ENCODE measurements at places on chromosomes 16 and 17. TPM values are rescaled to one million over a fixed set of nuclear protein-coding genes. Genes with fewer than 3 reads are reported as not detected.

The CCL8 gene
- not detected for total RNA-seq

The ETV4 gene
- 61.9 TPM for total RNA-seq

The CCDC144A gene
- total RNA-seq, result 5.5 TPM

The GFAP gene
- not detected for total RNA-seq

The HLF gene
- total RNA-seq, result not detected

The CHST5 gene
- 0.25 TPM for total RNA-seq

The CBX8 gene
- 14.2 TPM for total RNA-seq

The GRB2 gene
- 81.3 TPM for total RNA-seq

The KRT23 gene
- total RNA-seq, result not detected

The CAVIN1 gene
- 170 TPM for total RNA-seq

The FN3K gene
- 22.5 TPM for total RNA-seq

The STH gene
- total RNA-seq, result not detected

DNA sequence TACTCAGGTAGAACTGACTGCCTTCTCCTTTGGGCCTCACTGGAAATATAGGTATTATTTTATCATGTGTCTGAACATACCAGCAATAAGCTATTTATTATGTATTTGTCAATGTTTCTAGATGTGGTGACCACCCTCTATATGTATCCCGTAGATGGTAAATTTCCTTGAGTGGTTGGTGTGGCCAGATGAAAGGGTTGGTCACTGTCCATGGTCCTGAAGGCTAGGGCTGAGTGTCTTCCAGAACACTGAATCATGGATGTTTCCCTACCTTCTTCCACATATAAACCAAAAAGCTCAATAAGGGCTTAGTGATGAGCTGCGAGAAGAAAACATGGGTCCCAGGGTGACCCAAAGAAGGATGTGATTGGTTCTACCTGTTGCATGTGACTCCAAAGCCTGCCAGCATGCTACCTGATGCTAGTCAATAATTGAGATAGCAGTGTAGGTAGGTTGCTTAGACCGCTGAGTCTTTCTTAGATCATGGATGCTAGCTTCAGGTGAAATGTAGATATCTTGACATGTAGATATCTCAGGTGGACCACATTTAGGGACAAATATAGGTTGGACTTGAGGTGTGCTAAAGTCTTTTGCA, 150.3 kb downstream of the ASIC2 start:
- DNase-seq, result peak; percentile 14

DNA sequence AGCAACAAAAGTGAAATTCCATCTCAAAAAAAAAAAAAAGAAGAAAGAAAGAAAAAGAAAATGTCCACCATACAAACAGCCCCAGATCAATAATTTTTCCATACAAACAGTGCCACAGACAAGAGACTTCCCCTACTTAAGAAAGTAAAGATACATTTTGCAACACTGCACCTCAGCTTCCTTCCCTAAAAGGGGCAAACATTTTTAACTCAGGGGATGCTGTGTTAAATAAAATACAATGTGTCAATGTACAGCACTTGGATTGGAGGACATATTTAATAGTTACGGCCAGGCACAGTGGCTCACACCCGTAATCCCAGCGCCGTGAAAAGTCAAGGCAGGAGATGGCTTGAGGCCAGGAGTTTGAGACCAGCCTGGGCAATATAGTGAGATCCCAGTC, 22.3 kb downstream of the MYH11 start:
- no peak for DNase-seq

DNA sequence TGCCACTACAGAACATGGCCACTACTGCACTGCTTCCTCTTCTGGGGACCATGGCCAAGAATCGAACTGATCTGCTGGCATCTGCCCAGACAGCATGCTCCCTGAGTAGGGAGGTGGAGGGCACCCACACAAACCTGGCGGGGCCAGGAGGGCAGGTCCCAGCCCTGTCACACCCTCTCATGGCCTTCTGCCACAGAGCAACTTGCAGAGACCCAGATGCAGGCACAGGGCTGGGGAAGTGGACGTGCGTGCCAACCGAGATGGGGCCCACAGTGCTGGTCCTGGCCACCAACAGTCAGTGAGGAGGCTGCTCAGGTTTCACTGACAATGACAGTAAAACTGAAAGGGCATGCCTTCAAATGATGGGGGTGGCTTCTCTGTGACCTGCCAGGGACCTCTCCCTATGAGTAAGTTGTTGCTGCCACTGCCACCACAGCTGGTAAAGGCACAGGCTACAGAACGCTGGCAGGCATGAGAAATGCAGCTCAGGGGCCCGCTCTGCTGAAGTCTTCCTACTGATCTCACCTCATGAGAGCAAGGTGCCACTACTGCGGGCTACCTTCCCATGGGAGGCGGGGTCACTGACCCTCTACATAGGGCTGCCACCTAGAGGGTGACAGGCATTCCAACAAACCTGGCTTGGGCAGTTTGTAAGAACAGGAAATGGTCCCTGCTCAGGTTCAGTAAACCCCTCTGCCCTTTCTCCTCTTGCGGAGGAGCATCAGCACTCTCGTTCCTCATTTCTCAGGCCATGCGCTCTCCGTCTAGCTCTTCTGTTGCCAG, 15.5 kb downstream of the HIC1 start:
- peak; percentile 71 for DNase-seq

- DNase-seq, result no peak
Observed at GRCh38 chr16:63283721-63284120, 1247.5 kb upstream of the CDH8 start.

GRCh38 chr17:3502466-3502865, 26.7 kb downstream of the ASPA start:
- no peak for DNase-seq

DNA sequence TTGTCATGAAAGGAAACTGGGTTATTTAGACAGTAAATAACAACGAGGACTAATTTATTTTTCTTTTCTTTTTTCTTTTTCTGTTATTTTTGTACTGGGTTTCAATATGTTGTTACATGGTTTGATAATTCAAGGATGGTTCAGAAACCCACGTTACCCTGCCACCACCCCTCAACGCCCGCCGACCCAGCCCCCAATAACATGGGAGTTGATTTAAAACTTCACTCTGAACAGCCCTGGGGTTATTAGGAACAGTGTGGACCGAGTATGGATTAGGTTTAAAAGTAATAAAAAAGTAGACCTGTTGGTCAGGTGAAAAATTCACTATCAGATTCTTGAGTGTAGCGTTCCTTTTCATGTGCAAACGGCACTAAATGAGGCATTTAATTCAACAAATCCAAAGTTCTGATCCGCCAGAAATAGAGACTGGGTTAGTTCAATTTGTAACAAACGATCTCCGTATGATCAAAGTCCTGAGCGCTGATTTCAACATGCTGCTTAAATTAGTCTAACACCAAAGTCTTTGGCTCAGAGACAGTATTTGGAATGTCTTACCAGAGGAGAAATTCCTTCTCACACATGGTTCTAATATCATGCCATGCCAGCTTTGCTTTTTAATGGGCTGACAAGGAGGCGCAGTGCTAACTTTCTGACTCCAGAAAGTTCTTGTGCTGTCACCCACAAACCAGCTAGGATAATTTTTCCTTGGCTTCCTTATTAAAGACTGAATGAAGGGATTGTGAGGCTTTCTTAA, 173.1 kb upstream of the IRX3 start:
- no peak for DNase-seq

- DNase-seq, result no peak
Observed at GRCh38 chr16:82735186-82735585, 108.4 kb downstream of the CDH13 start.

GRCh38 chr17:29661213-29661612, 38.5 kb upstream of the CORO6 start:
- no peak for DNase-seq

DNA sequence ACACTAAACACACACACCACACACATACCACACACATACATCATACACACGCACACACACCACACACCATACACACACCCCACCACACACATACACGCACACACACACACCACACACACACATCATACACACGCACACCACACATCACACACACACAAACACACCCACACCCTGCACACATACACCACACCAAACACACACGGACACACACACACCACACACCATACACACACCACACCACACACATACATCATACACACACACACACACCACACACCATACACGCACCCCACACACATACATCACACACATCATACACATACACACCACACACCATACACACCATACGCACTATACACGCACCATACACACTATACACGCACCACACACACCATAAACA, 3.7 kb upstream of the SOX8 start:
- no peak for DNase-seq

DNA sequence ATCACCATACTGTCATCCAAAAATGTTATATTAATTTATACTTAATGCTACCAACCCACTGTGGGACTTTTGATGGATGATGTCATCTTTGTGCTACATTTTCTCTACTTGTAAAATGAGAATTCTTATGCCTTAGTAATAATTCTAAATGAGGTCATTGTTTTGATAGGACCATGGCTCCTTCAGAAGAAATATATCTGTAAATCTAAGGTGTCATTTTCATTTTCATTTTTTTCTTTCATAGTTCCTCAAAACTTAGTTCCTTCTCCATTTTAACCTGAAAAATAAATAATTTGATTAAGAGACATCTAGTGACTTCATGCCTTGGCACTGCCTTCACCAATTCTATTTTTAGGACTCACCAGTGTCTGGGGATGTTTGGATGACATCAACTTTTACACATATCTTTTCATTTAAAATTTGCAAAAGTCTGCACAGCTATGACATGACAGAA, 48.7 kb downstream of the GPRC5B start:
- DNase-seq, result no peak

GRCh38 chr17:78239489-78239931, 8.1 kb downstream of the TMEM235 start:
- no peak for DNase-seq

DNA sequence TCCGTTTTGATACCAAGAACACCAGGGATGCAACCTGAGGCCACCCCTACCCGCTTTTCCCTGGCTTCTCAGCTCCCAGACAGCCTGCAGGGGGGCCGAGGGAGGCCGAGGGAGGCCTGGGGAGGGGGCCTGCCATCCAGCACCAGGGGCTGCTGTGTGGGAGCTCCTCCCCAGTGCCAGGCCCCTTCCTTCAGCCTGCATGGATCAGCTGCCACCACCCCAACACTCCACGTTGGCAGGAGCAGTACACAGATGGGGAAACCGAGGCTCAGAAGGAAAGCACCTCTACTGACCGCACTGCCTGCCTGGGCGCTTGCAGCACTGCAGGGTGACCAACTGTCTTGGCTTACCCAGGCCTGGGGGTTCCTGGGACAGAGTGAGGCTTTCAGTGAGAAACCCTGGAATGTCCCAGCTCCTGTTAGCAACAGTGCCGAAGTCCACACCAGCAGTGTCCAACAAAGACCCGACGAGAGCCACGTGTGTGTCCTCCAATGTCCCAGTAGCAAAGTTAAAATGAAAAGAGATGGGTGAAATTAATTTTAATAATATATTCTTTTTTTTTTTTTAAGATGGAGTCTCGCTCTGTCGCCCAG, 5.3 kb upstream of the OSGIN1 start:
- DNase-seq, result no peak

DNA sequence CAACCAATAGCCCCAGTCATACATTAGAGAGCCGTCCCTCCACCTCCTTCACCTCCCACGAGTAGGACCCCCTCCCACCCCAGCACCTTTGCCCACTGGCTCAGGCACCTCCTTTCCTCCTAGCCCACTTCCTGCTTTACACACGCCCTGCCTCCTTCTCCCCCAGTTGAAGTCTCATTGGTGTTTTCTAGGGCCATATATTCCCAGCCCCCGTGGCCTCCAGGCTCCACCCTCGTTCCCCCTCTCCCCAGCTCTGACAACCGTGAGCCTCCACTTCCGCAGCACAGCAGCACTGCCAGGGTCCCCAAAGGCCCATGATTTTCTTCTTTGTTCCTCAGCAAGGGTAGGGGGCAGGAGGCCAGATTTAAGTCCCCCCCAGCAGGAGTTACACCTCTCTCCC, 340.3 kb upstream of the TNRC6C start:
- DNase-seq, result no peak

DNA sequence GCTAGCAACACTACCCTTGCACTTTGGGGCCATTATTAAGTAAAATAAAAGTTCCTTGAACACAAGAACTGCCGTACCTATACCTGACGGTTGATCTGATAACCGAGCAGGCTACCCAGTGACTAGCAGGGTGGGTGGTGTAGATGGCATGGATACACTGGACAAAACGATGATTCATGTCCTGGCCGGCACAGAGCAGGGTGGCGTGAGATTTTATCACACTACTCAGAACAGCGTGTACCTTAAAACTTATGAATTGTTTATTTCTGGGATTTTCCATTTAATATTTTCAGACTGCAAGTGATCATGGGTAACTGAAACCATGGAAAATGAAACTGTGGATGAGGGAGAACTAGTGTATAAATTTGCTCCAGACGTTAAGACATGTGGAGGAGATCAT, 41.0 kb upstream of the MSI2 start:
- DNase-seq, result peak; percentile 15
